ENCODE measurements at places on chromosomes 7 and 10.

DNA sequence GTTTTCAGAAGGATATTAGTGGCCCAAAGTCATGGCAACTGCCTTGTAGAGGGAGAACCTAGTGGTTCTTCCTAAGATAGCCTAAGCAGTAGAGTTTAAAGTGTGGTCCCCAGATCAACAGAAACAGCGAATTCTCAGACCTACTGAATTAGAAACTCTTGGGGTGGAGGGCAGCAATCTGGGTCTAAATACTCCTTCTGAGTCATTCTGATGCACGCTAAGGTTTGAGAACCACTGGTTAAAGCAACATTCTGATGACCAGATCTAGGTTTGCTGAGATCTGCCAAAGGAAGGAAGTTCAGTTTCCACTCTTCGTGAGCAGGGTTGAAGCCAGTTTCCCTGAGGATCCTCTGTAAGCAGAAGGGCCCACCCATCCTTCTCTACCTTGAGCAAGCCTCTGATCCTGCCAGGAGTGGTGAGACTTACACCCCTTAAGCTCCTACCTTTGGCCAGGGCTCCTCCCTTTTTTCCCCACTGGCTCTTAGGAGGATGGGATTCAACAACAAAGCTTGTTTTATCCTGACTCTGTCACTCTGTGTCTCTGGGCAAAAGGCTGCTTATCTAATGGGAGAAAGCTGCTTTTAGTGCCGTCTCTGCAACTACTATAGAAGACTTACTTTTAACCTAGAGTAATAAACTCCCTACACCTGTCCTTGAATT is 26.8 kb upstream of the TRUB1 start:
- no peak for DNase-seq

GRCh38 chr10:35480142-35480541 is 125.0 kb upstream of the GJD4 start:
- no peak for DNase-seq

- DNase-seq = no peak
Observed at GRCh38 chr10:1240341-1240775, 184.2 kb downstream of the WDR37 start.

DNA sequence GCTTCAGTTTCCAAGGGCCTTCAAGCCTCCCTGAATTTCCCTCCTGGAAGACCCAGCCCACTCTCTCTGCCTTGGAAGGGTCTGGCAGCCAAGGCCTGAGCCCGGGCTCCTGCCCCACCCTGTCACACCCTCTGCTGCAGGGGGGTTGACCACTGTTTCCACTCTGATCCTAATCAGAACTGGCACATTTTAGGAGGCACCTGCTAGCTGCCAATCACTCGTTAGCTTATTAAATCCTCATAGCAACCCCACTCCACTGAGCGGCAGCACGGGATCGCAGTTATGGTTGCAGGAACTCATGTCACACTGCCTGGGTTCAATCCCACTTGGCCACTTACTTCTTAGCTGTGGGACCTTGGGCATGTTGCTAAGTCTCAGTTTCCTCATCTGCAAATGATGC is 12.9 kb downstream of the HSPB1 start:
- DNase-seq = no peak

DNA sequence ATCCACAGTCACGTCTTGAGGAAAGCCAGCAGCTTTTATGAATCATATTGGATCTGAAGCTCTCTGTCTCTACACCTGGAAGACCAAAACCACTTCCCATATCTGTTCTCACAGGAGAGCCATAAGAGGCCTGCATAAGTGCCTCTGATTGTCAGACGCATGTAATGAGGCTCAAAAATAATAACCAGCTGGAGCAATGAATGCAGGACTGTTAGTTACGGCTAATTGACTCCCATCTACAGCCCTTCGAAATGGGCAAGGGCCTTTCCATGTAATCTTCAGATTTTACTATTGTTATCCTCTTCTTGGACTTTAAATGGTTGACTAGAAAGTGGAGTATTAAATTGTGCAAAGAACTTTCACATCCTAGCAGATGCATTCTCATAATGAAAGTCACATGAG is 4.4 kb upstream of the SEMA3C start:
- DNase-seq = peak; percentile 27

DNA sequence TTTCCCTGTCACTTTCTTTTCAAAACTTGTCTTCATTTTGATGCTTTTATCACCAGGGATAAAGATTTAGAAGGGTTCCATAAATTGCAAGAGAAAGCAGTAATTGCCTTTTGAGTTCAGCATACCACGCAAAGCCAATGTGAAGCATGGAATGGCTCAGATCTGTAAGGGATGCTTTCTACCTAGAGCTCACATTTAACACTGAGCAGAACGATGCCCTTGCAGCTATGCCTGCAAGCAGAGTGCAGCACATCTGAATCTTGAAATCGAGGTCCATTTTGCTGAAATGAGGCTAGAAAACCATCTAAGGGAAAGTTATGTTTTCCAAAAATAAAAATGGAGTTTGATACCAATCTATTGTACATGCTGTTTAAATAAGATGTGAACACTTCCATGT is 171.2 kb upstream of the CELF2 start:
- no peak for DNase-seq

- DNase-seq = no peak
Observed at GRCh38 chr7:106313966-106314365, 29.2 kb upstream of the NAMPT start.

DNA sequence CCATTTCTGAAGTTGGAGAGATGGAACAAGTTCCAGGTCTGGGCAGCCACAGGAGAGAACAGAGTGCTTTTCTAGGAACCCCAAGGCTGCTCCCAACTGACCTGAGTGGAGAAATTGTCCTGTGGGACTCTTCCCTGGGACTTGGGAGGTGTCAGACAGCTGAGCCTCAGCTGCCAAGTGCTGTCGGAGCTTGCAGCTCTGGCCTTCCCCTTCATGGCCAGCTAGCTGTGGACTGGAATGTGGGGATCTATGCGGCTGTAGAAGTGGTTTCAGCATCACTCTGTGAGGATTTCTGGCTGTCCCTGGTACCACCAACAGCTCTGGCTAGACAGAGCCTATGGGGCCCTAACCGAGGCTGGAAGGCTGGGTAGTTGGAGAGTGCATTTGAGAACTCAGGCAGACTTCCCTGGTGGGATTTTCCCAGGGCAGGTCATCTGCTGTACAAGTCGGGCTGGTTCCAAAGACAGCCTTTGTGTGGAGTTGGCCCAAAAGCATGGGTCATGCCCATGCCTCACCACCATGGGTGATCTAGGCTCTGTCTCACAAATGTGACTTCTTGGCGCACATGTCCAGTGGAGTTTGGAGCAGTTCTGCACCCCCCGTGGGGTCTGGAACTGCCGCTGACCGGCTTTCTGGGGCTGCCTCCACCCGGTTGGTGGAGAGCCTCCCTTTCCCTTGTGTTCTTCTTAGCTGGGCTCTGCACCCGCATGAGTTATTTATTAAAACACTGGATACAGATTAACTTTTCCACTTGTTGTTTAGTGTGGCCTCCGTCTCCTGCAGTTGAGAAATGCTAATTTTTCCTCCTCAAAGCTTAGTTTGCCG is 10.9 kb downstream of the SUFU start:
- no peak for DNase-seq

GRCh38 chr10:130491011-130491692 is 355.0 kb downstream of the GLRX3 start:
- DNase-seq = no peak

GRCh38 chr10:71812016-71812912 is 38.8 kb downstream of the PSAP start:
- peak; percentile 52 for DNase-seq

GRCh38 chr10:101014966-101015581 is 15.5 kb downstream of the LZTS2 start:
- DNase-seq = no peak

DNA sequence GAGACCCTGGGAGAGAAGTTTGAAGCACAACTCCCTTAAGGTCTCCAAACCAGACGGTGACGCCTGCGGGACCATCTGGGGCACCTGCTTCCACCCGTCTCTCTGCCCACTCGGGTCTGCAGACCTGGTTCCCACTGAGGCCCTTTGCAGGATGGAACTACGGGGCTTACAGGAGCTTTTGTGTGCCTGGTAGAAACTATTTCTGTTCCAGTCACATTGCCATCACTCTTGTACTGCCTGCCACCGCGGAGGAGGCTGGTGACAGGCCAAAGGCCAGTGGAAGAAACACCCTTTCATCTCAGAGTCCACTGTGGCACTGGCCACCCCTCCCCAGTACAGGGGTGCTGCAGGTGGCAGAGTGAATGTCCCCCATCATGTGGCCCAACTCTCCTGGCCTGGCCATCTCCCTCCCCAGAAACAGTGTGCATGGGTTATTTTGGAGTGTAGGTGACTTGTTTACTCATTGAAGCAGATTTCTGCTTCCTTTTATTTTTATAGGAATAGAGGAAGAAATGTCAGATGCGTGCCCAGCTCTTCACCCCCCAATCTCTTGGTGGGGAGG is 10.8 kb downstream of the SERPINE1 start:
- DNase-seq = no peak

GRCh38 chr7:90222811-90223725 is 11.5 kb downstream of the STEAP2 start:
- no peak for DNase-seq

- DNase-seq = no peak
Observed at GRCh38 chr10:73408978-73409521, 4.8 kb downstream of the ANXA7 start.

DNA sequence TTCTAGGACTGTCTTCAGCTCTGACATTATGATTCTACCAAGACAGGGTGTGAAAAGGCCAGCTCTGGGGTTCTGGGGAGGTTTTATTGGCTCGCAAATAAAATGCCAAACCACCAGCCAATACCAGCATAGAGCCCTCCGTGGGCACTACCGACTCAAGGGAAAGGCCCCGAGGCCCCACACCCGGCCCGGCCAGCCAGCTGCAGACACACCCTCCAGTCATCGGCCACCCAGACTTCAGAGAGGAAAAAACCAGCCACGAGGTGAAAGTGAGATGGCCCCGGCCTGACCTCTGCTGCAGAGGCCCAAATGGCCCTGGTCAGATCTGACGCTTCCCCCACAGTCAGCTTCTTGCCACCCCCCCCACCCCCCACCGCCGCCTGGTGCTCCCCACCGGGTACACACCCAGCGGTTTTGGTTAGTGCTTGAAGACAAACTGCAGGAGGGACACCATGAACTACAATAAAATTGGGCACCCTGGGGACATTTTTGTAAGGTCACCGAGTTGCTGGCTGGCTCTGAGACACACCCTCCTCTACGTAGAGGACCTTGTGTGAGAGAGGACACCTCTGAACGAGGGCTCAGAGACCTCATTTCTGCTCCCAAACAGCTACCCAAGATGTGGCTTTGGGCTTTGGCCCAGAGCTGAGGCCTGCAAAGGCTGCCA is 79.9 kb downstream of the PRKAG2 start:
- no peak for DNase-seq

DNA sequence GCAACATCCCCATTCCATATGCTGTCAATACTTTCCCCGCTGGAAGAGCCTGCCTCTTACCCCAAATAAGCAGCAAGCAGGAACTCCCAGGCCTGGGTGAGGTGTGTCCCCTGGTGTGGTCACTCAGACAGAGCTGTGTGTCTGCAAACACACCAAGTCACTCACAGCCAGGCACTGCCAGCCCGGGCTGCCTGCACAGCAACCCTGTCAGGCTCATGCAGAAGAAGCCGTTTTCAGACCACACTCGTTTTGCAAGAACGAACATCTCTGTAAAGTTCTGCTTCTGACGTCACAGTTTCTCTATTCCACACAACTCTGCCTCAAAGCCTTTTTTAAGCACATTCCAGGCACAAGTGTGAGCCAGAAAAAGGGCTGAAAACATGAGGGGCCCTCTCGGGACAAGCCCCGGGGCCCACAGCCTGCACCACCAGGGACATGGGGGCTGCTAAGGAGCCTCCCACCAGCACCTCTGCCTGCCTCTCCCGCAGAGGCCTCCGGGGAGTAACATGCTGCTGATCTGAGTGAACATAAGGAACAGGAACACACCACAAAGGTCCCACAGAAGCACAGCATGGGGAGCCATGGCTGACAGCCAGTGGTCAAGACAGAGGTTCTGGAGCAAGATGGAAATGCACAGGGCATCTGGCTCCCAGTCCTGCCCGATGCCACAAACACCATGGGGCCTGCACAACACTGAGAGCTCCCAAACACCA is 11.4 kb downstream of the PTPRN2 start:
- no peak for DNase-seq

DNA sequence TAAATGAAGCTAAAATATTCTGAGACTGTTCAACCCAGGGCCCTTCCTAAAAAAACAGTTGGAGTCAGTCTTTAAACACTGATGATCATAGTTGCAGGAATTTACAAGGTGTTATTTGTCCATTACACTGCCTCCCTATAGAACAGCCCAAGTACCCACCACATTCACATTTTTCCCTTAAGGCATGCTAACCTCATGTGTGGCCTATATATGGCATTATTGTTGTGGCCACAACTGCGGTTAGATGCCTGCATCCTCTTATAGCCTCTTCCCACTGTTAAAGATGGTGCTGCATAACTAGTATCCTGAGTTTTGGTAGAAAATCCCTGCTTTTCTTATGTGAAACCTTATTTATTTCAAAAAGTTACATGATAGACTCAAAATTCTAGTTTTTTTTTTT is 287.9 kb upstream of the SEMA3A start:
- DNase-seq = no peak

- no peak for DNase-seq
Observed at GRCh38 chr7:14016950-14017349, 27.5 kb upstream of the ETV1 start.

- no peak for DNase-seq
Observed at GRCh38 chr7:85823396-85824080, 636.7 kb upstream of the SEMA3D start.

GRCh38 chr10:76149602-76150138 is 718.2 kb downstream of the LRMDA start:
- no peak for DNase-seq

DNA sequence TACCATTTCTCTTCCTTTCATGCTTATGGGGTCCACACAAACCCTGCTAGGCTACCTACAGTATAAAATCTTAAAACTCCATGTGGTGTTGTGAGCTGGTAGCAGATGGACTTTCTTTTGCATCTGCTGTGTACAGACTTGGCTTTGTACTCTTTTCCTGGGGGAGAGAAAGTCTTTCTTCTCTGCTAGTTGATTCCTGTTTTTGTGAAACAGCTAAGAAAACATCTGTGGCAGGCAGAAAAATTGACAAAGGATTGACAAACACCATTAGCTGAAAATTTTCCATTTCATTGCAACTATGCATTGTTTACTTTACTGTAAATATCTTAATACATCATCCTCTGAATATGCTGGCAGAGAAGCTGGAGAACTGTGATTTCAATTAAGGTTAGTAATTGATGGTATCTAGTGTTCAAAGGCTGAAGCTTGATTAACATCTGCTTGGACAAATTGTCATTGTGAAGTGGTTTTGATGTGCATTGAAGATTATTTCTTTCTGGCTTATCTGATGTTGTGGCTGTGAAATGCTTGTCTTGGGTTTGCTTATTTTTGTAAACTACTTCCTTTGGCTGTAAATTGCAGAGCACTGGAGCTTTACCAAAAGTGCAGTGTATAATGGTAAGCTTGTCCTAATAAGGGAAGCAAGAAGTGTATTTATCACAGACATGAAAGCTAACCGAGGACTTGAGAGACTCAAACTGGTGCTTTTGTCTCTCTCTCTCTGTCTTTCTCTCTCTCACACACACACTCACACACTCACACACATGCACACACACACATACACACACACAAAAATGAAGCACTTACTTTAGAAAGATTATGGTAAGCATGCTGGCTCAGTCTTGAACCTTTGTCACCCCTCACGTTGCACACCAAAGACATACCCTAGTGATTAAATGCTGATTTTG is at the start of gene FOXP2:
Gene FOXP2, plus strand, starts transcription at position 660 of the 908 bp plus-strand sequence. CDS start 11,697 bp downstream, outside the sequence.
- peak; percentile 49 for DNase-seq
